ENCODE measurements at places on chromosomes 4 and X.
A peak's percentile ranks its signal among the peaks of the same experiment; 100 is the strongest.

GRCh38 chr4:163755013-163755412, 260.5 kb downstream of the TMA16 start:
- no peak for DNase-seq

- no peak for DNase-seq
Observed at GRCh38 chrX:37783305-37783704, 3.4 kb downstream of the CYBB start.

GRCh38 chrX:106168107-106168506, at the start of gene PWWP3B:
Gene PWWP3B (plus strand): TSS chrX:106168305. CDS start chrX:106205433, 37,128 bp downstream.
- peak; percentile 0 for DNase-seq

DNA sequence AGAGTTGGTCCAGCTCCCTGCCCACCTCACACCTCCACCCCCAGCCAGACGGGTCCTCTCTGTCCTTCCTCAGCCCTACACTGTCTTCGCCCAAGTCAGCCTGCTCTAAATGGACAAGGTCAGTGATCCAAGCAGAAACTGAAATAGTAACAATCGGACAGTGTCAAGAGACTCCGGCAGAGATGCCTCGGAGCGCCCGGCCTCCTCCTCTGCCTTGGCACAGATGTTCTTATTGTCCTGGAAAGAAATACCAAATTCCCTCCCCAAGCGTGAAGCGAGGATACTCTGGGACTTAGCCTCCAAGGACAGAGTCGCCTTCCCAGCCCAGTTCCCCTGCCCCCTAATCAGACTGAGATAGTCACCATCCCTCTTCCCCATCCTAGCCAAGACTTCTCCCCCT, 28.5 kb downstream of the UTP14A start:
- DNase-seq, result no peak

DNA sequence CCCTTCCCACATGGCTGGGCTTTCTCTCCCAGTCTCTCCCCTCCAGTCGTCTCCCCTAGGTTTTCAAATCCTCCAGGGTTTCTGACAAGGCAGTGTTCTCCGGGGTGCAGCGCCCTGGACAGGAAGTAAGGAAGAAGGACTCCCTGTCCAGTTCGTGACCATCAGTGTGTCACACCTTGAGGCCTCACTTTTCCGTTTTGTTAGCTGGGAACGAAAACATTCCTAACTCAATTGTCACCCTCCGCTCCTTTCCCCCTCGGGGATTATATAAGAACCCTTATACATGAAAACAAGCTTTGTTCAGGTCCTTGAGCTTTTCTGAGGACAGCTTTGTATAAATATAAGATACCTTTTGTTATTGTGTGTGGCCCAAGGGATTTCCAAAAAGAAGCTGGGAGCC, 92.1 kb downstream of the KDR start:
- no peak for DNase-seq

GRCh38 chr4:151468715-151469696, 60.0 kb downstream of the FHIP1A start:
- DNase-seq, result no peak

DNA sequence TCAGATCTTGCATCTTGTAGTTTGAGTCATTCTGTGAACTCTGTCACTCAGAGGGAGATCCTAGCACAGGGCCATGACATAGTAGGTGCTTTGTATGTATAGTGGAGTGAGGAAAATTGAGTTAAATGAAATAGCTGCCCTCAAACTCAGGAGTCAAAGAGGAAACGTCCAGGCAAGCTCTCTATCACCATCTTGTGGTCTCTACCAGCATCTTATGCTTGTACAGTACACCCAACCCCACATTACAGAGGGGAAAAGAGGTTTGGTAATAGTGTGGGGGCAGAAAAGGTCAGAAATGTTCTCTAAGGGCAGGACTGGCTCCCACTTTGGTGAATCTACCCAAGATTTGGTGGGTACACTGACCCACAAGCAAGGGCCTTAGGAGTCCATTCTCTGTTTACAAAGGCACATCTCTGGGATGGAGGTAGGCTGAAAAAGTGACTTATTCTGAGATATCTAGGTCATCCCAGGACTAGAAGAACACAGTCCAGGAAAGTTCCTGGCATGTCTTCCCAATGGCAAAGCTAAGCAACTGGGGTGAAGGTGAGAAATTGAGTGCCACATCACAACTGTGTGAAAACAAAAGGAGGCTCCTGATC, 131.8 kb downstream of the OR13H1 start:
- no peak for DNase-seq

DNA sequence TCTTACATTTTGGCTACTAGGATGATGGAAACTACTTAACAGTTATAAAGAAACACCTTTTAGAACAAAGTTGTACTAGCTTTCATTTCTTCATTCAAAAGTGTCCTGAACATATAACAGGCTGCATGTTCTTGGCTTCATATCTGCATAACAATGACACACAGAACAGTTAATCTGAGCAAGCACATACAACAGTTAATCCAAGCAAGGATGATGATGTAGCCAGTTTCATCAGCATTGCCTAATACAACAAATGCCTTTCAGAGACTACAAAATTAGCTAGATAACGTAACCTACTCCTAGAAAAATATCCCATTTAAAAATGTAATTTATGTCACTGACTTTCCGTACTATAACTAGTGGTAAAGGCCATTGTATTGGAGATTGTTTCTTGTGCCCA, 182.1 kb downstream of the SCFD2 start:
- no peak for DNase-seq

- no peak for DNase-seq
Observed at GRCh38 chrX:77668391-77669237, 117.4 kb downstream of the ATRX start.

DNA sequence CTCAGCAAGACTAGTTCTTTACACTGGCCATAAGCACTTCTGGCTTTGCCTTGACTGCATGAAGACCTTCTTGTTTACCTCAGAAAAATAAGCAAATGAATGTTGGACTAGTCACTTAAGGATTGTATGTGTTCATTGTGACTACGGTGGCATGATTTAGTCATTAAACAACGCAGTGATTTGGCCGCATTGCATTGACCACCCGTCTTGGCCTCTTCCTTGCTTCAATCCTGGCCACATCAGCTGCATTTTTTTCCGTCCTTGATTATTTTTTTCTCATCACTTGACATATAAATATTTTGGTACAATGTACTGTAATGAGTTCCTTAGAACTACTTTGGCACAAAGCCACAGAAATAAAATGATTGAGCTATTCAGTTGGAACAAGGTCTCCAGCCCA, 656.2 kb downstream of the RAB28 start:
- no peak for DNase-seq

Data from nucleus accumbens (tissue), 56 donors.